Glutamatergic neuron (in vitro differentiated cells): ENCODE measurements at places on chromosomes 1 and 21.
A peak's percentile ranks its signal among the peaks of the same experiment; 100 is the strongest.

- no peak for DNase-seq
Observed at GRCh38 chr1:89959719-89960118, 35.2 kb upstream of the ZNF326 start.

GRCh38 chr1:221039616-221040015 lies 160.4 kb downstream of the HLX start:
- DNase-seq: no peak

- no peak for DNase-seq
Observed at GRCh38 chr21:45019076-45019886, 55.1 kb upstream of the ADARB1 start.

DNA sequence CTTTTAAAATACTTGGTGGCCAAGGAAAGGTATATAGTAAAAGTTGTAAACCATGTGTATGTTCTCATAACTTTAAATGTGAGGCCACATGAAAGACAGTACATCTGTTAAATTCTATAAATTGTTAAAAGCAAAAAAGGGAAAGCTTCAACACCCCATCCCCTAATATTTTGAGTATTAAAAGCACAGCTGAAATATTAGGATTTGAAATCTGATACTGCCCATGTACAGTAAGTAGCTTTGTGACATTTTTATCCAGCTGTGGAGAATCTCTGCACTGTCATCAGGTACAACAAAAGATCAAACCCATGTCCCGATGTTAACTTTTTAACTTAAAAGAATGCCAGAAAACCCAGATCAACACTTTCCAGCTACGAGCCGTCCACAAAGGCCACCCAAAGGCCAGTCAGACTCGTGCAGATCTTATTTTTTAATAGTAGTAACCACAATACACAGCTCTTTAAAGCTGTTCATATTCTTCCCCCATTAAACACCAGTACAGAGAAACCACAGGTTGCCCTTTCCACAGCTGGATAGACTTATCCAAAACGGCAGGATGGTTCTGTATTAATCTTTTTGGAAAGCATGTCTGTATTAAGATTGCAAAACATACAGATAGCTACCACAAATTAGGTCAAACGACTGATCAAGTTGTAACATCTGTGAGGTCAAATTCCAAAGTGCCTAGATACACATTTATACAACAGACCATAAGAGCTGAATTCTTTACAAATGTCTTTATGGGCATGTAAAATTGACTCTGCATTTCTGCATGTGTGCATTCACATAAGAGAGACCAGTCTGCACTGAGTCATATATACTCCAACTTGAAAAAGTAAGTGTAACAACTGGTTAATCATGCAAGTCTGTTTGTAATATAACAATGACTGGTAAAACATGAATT lies 5.2 kb downstream of the IRF2BP2 start:
- no peak for DNase-seq

DNA sequence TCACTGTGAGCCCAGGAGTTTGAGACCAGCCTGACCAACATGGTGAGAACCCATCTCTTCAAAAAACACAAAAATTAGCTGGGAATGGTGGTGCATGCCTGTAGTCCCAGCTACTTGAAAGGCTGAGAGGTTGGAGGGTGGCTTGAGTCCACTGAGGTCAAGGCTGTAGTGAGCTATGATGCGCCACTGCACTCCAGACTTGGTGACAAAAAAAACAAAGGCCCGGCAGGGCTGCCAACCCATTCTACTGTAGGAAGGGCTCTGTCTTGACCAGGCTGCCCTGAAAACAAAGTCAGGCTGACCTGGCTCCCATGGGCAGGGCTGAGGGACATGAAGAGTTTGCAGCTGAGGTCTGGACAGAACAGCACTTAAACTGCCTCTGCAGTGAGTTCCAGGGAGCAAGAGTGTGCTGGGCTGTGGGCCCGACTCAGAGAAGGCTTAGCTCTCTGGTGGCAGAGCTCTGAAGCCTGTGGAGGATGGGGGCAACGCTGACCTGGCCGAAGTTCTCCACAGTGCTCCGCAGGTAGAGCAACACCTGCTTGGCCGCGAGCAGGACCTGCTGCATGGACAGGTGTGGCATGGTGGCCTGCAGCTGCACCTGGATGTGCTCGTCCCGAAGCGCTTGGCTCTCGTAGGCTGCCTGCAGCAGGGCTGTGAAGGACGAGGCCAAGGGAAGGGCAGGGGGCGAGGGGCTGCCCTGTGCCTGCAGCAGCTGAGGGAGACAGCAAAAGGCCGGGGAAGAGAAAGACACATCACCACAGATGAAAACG lies 42.4 kb downstream of the URB1 start:
- no peak for DNase-seq

DNA sequence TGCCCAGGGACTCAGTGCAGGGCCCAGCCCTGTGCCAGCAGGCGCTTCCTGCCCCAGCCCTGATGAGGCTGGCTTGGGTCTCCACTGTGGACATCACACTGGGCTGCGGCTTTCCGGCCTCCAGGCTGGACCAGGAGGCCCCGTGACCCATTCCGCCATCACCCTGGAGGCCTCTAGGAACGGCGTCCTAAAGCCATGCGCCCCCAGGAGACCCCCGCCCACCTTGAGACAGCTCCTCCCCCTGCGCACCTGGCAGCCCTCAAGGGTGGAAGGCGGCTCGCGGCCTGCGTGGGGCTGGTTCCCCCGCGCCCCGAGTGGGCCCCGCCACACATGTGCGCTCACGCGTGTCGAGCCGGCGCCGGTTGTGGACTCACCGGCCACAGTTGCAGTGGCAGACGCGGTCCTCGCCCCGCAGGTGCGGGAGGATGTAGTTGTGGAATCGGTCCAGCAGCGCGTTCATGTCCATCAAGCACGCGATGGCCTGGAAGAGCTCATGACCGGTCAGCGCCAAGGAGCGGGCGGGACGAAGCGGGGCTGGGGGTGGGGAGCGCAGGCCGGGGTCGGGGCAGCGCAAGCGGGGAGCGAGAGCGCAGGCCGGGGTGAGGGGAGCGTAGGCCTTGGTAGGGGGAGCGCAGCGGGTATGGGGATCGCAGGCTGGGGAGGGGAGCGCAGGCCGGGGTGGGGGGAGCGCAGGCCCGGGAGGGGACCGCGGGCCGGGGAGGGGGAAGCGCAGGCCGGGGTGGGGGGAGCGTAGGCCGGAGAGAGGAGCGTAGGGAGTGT lies 924 bp downstream of the TMEM240 start:
- DNase-seq: peak; percentile 62

DNA sequence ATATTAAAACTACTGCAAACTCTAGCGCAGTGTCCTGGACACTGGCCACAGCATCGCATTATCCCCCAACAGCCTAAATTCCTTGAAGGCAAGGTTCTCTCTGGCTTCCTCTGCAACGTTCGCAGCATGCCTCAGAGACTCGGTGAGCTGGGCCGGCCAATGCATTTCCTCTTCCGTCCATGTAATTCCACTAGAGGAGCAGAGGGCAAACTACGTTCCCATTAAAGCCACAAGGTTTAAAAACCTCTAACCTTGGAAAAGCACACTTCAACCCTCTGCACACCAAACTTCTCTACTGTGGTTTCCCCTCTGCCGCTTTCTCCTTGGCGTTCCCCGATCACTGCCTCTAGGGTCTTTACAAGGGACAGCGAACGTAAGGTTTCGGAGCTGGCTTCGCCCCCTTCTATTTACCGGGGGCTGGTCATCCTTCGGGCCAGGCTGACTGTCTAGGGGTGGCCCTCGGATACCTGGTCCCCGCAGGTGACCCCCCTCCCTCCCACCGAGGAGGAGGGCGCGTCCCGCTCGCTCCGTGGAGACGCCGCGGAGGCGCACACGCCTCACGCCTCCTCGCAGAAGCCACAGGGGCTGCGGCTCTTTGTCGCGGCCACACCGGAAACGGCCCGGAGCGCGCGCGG lies 456 bp upstream of the SMYD2 start:
- DNase-seq: peak; percentile 39

GRCh38 chr1:208160259-208160819 lies 83.8 kb downstream of the PLXNA2 start:
- no peak for DNase-seq

GRCh38 chr21:38903690-38904139 lies 98.0 kb downstream of the ETS2 start:
- DNase-seq: no peak

DNA sequence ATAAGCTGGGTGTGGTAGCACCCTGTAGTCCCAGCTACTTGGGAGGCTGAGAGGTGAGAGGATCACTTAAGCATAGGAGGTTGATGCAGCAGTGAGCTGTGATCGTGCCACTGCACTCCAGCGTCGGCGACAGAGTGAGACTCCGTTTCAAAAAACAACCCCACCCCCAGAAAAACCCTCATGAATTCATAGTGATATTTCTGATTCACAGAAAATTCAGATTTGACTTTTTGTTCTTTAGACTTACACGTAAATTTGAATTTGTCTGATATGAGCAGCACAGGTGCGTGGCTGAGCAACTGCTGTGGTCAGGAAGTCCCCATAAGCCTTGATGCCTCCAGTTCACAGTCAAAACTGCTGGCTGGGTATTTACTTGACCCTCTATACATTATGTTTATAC lies 10.0 kb upstream of the MORC3 start:
- no peak for DNase-seq

GRCh38 chr1:97920276-97920831 lies 480 bp downstream of the DPYD start:
- DNase-seq: no peak

- DNase-seq: no peak
Observed at GRCh38 chr1:206708882-206709281, 24.2 kb downstream of the MAPKAPK2 start.

GRCh38 chr1:84436876-84437655 lies 38.8 kb downstream of the DNASE2B start:
- DNase-seq: no peak

DNA sequence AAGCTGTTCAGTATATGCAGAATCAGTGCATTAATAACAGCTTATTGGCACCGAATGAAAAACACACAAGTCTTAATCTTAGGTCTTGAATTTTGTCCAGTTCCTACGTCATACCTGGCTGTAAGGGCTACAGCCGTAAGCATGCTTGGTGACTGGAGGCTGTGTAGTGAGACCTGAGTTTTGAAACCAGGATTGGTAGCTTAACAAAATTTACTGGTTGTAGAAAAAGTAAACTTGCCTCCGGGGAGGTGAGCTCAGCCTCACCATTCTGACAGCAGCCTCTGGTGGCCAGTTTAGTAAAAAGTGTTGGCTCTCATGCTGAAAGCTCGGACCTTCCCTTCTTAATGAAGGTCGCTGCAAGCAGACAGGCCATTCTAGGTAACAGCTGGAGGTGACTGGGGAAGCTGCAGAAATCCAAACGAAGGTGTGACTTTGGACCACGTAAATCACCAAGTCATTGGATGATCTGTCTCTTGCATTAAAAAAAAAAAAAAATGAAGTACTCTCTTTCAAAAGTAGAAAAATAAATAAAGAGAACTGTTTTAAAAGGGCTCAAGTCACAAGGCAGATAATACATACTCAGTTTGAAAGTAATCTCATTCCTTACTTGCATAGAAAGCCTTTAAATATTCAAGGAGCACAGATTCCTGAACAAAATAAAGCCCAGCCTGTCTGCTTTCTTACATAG lies 48.9 kb downstream of the HLCS start:
- peak; percentile 30 for DNase-seq

- no peak for DNase-seq
Observed at GRCh38 chr1:73033640-73034039, 751.3 kb upstream of the NEGR1 start.

DNA sequence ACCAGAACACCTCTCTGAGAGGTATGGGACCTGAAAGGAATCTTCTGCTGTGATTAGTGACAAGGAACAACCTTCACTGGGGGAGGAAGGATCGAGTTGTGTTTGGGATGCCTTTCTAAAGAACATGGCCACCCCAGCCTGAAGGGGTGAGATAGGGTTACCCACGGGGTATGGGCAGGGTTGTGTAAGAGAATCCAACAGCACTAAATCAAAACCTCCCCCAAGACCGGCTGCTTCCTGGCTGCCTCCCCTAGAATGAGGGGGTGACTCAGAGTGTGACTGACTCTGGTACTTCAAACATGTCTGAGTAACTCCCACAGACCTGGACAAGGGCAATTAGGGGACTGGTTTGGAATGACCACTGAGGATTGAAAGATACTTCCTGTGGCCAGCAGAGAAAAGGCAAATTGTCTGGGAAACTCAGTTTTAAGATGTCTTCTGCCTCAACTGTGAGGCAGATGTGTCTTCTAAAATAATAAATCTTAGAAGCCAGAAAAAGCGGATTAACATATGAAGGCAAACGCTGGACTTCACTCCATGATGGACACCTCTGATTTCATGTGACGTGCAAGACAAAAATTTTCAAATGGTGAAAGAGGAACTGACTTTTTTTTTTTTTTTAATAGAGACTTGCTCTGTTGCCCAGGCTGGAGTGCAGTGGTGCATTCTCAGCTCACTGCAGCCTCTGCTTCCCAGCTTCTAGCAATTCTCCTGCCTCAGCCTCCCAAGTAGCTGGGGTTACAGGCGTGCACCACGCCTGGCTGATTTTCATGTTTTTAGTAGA lies 6.7 kb upstream of the PTPN14 start:
- DNase-seq: no peak

GRCh38 chr1:163664671-163665335 lies 343.0 kb downstream of the NUF2 start:
- peak; percentile 14 for DNase-seq

DNA sequence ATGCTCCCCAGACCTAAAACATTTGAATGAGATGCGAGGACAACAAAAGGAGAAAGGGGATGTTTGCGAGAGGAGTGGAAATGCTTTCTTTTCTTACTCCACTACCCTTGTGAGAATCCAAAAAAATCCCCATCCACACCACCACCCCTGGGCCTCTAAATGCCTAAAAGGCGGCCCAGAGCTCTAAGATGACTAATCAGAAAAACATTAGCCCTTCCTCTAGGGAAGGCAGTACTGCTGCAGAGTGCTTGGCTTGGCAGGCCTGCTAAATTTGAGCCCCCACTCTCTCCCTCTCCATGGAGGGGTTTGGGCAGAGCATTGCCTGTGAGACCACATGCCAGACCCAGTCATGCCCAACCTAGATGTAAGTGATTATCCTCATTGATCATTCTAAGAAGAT lies 347.9 kb downstream of the USH2A start:
- DNase-seq: peak; percentile 17

GRCh38 chr21:29708401-29708800 lies 231.4 kb downstream of the GRIK1 start:
- no peak for DNase-seq

DNA sequence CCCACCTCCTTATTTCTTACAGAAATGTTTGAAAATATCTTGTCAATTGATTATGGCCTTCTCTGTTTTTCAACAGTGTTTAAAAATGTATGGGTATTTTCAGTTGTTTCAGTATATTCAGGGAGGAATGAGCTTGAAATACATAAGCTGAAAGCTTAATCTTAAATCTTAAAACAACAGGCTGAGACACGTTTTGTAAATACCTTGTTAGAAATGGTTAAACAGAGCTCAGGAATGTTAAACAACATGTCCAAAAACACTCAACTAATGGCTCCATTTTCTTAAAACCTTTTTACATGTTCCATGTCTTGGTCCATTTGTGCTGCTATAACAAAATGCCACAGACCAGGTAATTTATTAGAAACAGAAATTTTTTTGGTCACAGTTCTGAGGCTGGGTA lies 953.8 kb upstream of the ADGRL2 start:
- no peak for DNase-seq
